ENCODE measurements at places on chromosomes 1 and 21.
A peak's percentile ranks its signal among the peaks of the same experiment; 100 is the strongest.

- DNase-seq: no peak
These were observed 20.5 kb upstream of the KCNE2 start for GRCh38 chr21:34343347-34343746.

- no peak for DNase-seq
These were observed 110.3 kb downstream of the TIAM1 start for GRCh38 chr21:31233711-31234110.

DNA sequence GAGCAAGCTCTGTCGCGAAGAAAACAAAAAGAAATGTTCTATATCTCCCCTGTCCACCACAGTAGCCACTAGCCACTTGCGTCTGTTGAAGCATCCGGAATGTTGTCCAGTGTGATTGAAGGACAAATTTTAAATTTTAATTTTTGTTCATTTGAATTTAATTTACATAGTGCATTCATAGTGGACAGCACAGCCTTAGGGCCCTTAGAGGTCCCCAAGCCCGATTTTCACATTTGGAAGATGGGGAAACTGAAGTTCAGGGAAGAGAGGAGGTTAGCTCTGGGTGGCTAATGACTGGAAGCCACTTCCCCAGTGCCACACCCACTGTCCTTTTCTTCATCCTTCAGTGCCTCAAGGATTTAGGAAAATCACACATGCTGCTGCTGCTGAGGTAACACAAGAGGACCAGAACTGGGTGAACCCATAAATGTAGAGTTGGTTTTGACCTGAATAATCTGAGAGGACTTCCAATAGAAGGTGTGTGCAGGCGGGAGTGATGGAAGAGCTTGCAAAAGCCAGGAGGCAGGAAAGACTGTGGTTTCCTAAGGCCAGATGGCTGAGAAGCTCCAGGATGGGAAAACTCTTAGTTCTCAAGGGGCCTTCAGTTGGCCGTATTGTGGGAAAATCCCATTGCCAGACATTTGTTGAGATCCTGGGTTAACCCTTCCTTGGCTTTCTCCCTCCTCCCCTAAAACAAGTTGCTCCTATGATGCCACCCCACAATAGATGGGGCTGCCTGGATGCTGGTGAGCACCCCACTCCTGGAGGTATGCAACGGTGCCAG is 49.5 kb downstream of the TRIM11 start:
- peak; percentile 45 for DNase-seq

- DNase-seq: no peak
These were observed 35.9 kb upstream of the KIF21B start for GRCh38 chr1:201059401-201059800.

DNA sequence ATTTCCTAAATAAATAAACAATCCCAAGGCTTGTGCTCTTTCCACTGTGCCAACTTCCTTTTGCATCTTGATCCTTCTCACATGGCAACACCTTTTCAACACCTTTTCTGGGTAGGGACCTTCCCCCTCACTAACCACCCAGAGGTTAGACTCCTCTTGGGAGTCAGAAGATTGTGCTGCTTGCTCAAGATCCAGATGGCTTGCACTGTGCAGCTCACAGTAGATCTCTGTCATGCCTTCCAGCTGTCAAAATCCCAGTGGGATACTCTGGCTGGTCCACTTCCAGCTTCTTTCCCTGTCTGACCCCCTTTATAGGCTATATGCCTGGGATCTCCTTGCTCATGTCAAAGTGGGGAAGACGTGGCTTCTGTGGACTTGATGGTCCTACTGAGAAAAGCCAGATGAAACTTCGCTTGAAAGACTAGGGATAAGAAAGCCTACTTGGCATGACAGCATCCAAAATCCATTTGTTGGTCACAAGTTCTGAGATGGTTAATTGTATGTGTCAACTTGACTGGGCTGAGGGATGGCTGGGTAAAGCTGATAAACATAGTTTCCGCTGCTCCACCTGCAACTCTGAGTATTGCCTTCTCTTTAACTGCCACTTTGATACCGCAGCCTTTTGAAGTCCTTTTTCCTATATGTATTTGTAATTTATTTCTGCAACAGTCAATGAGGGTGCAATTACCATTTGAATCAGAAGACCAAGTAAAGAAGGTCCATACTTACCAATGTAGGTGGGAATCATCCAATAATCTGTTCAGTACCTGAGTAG is 74.5 kb downstream of the S1PR1 start:
- DNase-seq: no peak

DNA sequence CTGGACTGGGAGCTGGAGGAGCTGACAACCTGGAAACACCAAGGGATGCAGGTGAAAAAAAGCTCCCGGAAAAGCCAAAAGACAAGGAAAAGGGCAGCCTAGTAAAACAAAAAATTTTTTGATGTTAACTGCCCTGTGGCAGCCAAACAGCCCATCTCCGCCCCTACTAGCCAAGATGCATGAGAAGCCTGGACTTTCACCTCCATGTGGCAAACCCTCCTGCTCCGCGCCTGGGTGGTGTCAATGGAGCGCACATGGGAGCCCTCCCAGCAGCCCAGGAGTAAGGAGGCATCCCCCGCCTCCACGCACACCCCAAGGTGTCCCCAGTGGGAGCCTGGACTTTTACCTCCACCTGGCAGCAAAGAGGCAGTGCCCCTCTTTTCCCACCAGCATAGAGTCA is 30.5 kb downstream of the LEMD1 start:
- no peak for DNase-seq

- DNase-seq: no peak
These were observed 40.8 kb upstream of the OSBPL9 start for GRCh38 chr1:51576085-51576444.

GRCh38 chr1:98049370-98050135 is 128.7 kb upstream of the DPYD start:
- DNase-seq: no peak

DNA sequence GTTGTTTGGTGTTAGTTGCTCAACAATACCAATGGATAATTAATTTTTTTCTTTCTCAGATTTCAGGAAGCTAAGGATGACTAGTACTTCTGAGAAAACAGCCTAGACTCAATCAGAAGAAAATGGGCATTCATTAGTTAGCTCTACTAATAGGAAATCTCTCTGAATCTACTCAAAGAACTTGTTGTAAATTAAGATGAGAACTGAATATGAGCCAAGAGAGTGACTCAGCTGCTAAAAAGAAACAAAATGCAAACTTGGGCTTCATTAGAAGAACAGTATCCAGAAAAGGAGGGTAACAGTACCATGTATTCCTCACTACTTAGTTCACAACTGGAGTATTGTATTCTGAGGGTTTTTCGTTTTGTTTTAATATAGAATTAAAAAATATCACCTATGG is 12.5 kb downstream of the FOXJ3 start:
- DNase-seq: no peak

GRCh38 chr1:158087320-158087927 is 93.3 kb upstream of the CD1D start:
- peak; percentile 82 for DNase-seq

GRCh38 chr1:21734526-21734925 is 48.4 kb downstream of the USP48 start:
- DNase-seq: no peak

DNA sequence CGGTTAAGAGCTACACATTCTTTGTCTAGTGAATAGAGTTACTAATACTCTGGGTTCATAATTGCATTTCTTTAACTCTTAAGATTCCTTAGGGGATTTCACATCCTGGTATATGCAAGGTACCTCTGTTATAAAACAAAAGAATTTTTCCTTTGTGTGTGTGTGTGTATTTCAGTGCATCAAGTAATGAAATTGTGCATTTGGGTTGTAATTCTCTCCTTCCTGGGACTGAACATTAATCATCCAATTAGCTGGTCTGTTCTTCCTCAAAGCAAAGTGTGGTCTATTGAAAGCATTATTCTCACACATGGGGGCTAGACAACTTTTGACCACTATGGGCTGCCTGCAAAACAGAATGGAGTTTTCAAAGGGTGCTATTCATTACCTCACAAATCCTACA is 74.0 kb downstream of the ZC3H11B start:
- DNase-seq: no peak

DNA sequence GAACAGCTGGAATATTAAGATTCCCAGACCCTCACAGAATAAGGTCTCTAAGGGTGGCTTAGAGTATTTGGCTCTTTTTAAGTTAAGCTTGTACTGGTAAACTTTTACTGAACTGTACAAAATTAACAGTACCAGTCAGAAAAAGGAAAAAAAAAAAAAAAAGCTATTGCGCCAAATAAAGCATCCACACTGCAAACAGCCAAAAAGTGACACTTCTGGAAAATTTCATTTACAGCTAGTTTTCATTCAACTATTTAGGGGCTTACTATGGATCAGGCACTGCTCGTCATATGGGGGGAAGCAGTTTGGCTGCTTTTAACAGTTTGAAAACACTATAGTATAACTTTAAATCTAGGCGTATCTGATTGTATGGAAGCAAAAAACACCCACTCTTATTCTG is 139.6 kb downstream of the EIF4G3 start:
- peak; percentile 32 for DNase-seq

GRCh38 chr1:234262754-234263105 is 110.5 kb upstream of the COA6 start:
- DNase-seq: no peak

DNA sequence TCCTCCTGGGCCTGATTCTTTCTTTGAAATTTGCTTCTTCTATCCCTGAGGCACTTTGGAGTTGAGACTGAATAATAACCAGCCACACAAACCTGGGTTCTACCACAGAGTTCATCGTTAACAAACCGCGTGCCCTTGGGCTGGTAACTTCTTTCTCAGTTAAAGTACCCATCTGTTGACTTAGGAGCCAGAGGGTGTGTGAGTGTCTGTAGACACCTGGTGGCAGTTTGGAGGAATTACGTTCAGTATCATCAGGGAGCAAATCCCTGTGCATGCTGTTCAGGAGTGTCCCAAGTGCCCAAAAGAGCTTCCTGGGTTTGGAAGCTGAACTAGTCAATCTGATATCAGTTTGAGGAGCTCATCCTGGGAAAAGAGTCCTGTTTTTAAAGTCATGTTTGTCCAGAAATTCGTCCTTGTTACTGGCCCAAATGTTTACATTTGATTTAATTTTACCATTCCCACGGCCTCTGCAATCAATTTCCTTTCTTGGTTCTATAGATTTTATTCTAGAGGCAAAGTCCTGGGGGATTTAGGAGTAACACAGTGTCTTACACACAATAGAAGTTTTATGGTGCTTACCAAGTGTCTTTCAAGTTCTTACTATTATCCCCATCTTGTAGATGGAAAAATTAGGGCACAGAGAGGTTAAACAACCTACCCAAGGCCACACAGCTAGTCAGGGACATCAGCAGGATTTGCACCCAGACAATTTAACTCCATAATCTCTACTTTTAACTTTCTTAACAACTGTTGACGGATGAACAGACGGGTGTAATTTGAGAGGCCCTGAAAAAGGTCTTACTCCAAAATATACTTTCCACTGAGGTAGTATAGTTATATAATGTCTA is 26.7 kb upstream of the RPTN start:
- DNase-seq: peak; percentile 50

DNA sequence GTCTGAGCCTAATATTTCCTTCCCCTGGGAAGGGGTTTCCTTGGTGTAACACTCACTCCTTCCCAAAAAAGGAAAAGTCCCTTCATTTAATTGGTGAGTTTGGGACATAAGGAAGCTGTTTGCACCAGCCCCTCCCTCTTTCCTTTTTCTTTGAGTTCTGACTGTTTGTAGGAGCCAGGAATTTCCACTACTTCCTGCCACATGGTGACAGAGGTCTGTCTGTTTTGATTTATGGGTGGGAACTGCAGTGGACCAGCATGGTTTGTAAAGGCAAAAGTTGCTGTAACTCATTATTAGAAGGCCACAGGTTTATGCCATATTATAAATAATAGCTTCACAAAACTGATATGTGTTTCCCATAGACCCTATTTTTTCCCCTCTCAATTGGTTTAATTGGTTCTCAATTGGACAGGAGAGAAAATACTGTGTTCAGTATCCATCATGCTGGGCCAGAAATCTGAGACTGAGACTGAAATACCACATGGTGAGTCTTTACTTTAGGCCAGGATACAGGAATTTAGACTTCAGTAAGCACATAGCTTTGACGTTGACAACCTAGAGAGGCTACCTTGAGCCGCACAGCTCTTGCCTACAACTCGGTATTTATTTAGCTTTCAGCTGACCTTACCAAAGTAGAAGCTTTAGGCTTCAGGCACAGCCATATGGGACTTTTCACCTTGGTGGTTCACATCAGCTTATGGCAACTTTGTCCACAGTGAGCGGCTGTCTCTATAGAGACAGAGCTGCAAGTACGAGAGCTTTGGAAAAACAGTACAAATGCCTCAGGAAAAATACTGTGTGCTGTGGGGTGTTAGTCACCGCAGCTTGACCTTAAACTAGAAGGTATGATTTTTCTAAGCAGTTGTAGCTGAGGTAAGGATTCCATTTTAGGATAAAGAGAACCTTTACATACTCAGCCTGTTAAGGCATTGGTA is 40.0 kb upstream of the RGS7 start:
- peak; percentile 1 for DNase-seq

- DNase-seq: no peak
These were observed 10.0 kb downstream of the PSRC1 start for GRCh38 chr1:109272831-109273547.

- no peak for DNase-seq
These were observed 350.0 kb upstream of the RUNX1 start for GRCh38 chr21:35399002-35399530.

DNA sequence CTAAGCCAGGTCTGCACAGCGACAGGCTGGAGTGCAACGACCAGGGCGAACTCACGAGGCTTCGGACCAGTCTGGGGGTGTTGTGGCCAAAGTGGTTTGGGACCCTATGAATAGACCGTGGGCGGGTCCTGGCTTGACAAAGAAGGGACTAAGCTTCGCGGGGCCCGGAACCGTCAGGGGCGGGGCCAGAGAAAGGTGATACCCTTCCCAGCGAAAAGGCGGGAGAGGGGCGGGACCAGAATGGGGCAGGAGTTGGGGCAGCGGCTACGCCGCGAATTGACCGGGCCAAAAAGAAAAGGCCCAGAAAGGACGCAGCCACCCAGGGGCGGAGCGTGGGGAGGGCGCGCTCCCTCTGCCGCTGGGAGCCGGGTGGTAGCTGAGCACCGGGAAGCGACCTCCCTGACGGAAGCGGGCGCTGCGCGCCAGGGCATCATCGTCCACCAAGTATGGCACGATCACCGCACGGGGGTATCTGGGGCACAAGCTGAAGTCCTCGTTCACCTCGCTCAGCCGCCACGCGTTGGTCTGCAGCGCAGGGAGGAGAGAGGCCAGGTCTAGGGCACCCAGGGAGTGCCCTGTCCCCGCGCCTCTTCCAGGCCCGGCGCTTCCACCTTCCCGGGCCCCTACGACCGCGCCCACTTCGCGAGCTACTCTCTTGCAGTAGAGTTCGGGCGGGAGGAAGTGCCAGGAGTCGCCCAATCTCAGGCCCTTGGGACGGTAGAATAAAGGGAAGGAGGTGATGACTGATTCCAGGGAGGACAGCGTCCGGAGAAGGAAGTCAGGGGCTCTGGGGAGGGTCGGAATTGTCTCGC is 6.7 kb upstream of the FAM167B start:
- peak; percentile 83 for DNase-seq

DNA sequence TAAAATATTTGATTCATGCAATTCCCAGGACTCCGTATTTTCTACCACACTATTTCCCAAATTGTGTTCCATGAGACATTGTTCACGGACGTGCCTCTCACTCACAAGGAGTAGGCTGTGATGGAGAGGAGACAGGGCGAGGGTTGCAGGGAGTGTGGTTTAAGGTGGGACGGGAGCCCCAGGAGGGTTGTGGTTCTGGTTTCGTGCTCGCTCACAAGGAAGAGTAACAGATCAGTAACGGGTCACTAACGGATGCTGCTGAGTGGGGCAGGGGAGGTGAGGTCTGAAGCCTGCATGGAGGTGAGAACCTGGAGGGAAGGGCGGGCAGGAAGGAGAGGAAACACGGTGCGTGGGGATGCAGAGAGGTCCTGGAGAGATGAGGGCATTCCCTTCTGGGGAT is 28.8 kb downstream of the TFF3 start:
- no peak for DNase-seq

GRCh38 chr1:17347769-17348592 is 24.0 kb upstream of the PADI6 start:
- DNase-seq: no peak

- peak; percentile 37 for DNase-seq
These were observed 54.6 kb downstream of the ADSS2 start for GRCh38 chr1:244397131-244397530.
